ENCODE measurements at places on chromosomes 5 and 9. TPM values are rescaled to one million over a fixed set of nuclear protein-coding genes. Genes with fewer than 3 reads are reported as not detected.
A peak's percentile ranks its signal among the peaks of the same experiment; 100 is the strongest.

The CARTPT gene
- not detected for polyA plus RNA-seq

The PTPRD gene
- 0.09 TPM for polyA plus RNA-seq

The SPINK4 gene
- polyA plus RNA-seq: not detected

The PCDHGB4 gene
- polyA plus RNA-seq: 3.3 TPM

The FCN1 gene
- polyA plus RNA-seq: not detected

The PCDHB13 gene
- polyA plus RNA-seq: 0.16 TPM

GRCh38 chr9:109730228-109730627, 49.8 kb upstream of the PALM2AKAP2 start:
- peak; percentile 87 for DNase-seq

DNA sequence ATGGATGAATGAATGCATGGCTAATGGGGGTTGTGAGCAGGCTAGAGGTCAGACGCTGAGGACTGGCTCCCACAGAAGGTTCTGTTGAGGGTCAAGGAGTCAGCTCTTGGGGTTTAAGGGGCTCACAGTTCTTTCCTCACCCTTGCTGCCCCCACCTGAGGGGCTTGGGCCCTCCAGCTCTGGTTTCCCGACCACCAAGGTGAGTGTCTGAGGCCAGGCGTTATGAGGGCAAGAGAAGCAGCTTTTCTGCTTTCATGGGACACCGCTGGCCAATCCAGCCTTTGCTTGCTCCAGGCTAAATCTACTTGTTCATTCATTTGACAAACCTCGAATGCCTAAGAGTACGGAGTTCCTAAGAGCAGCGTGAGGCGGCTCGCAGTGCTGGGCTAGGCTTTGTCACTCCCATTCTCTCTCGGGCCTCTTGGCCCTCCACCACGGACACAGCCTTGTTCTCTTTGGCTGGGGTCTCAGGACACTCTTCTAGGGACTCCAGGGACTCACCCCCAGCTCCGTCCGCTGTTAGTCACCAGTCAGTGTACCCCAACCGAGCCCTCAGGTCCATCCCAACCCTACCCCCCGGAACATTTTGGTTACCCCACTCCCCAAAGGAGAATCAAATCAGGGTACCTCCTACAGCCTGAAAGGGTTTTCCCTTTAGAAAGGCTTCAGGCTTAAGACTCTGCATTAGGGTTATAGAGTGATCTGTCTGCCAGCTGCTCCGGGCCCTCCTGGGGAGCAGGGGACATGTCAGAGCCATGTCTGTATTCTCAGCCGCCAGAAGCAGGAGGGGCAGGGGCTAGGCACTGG, 210.1 kb upstream of the MVB12B start:
- no peak for DNase-seq

GRCh38 chr5:160169326-160169725, 50.1 kb upstream of the PWWP2A start:
- DNase-seq: no peak

GRCh38 chr5:145483212-145483611, 351.9 kb downstream of the PRELID2 start:
- peak; percentile 90 for DNase-seq

DNA sequence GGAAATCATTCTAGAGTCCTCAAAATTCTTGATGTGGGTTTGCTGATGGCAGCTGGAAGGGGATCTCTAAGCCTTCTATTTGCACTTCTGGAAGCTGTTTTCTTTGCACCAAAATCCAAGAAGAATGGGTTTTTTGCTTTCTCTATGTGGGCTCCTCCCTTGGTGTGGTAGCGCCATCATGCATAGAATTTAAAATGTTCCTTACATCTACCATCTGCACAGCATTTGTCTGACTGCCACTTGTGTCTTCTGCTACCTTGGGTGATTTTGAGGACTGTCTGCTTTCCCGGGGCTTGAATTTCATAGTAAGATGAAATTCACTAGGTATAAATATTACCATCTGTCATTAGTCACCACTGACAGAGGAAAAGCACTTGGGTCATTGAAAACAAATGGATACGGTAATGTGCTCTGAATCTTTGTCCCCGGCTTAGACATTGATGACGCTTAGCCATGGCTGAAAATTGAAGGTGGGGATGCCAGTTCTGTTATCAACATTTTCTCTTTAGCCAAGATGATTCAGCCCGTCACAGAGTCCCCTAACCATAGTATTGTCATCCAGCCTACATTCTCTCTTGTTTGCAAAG, 30.0 kb downstream of the SNX30 start:
- no peak for DNase-seq

GRCh38 chr5:121366515-121366914, 485.2 kb upstream of the FTMT start:
- DNase-seq: peak; percentile 28

- DNase-seq: no peak
Measured at GRCh38 chr5:90916947-90917800, 358.6 kb downstream of the ADGRV1 start.

DNA sequence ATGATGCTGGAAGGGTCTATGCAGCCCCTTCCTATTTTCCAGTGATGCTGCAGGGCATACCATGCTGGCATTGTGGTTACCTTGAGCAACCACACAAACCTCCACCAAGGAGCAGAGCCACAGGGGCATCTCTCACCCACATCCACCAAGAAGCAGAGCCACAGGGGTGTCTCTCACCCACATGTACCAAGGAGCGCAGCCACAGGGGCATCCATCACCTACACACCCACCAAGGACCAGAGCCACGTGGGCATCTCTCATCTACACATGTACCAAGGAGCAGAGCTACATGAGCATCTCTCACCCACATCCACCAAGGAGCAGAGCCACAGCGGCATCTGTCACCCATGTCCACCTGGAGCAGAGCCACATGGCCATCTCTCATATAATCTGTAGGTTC, 8.8 kb upstream of the GM2A start:
- DNase-seq: no peak

DNA sequence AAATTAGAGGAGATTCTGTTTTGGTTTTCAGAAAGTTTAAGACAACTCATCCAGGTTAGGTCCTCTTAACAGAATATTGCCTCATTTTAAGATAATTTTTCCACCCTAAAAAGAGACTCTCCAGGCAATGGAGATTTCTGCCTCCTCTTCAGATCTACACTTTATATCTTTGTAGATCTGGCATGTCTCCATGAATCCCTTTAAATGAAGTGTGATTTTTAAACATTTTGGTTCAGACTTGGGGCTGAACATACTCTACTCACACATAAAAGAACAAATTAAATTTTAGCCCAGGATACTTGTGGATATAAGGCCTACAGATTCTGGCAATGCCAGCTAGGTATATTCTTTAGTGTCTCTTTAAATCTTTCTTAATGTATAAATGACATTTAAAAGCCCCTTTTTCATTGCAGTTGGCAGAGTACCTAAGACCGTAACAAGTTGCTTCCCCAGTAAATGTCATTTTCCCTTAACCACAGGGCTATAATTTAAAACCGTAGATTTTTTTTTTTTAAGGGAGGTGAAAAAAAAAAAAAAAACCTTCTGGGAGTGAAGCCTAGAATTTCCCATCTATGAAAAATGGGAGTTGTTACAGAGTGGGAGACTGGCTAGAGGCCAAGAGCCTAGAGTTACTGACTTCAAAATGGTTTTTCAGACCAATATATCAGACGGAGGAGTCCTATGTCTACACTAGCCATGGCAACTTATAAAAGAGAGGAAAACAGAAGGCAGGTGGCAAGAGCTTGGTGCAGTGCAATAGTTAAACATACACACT, 207.8 kb upstream of the TARS1 start:
- no peak for DNase-seq
